ENCODE measurements at places on chromosomes 7 and 10. TPM values are rescaled to one million over a fixed set of nuclear protein-coding genes. Genes with fewer than 3 reads are reported as not detected.

Gene RNF148
- total RNA-seq: 0.74 TPM

Gene GTF2I
- 84.8 TPM for total RNA-seq

Gene UBTD1
- 16.4 TPM for total RNA-seq

Gene TTYH3
- total RNA-seq: 27.9 TPM

Gene SERPINE1
- total RNA-seq: 240 TPM

Gene AGR3
- not detected for total RNA-seq

Gene VWC2
- total RNA-seq: not detected

Gene FAM237B
- not detected for total RNA-seq

Gene NEUROG3
- not detected for total RNA-seq

Gene NPSR1
- not detected for total RNA-seq

Gene ASZ1
- not detected for total RNA-seq

Gene IFIT5
- total RNA-seq: 20.2 TPM

Gene ALOX5
- total RNA-seq: not detected

Gene WASHC2A
- total RNA-seq: 50.3 TPM

Gene AKR1B1
- total RNA-seq: 237 TPM

Gene CALCR
- not detected for total RNA-seq

Gene PSMC2
- 236 TPM for total RNA-seq

Gene LLCFC1
- total RNA-seq: not detected

Gene EBLN1
- total RNA-seq: not detected

Gene CHAT
- not detected for total RNA-seq

Gene CDHR1
- total RNA-seq: under 0.01 TPM

Gene TMEM236
- under 0.01 TPM for total RNA-seq

Gene UFSP1
- total RNA-seq: 4.1 TPM

Gene EN2
- under 0.01 TPM for total RNA-seq

Gene RBP3
- total RNA-seq: under 0.01 TPM

Gene PPP1R17
- total RNA-seq: not detected

Gene SDK1
- 6.5 TPM for total RNA-seq

Gene BICC1
- total RNA-seq: 99.6 TPM
